ENCODE measurements at places on chromosomes 13 and 19.

- no peak for DNase-seq
These were observed 471.8 kb downstream of the LIG4 start for GRCh38 chr13:107743526-107743925.

DNA sequence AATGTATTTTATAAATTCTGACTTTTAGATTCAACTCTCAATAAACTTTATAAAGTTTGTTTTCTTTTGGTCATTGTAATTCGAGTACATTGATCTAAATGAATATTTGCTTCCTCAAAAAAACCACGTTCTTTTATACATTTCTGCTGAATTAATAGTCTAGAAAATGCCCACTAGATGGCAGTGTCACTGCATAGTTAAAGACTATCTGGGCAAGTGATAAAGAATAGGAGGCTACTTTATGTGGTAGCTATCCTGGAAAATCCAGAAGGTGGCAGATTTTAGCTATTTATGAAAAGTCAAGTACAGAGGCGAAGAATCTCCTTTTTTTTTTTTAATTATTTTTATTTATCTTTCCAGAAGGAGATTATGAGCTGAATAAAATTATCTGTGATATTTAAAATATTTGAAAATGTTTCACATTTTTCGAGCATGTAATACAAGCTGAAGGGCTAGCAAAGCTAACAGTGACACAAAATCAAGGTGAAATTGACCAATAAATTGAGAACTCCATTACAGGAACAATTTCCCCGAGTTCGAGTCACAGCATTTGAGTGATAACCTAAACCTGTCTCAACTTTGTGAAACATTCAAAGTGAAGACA is 221.8 kb downstream of the OLFM4 start:
- DNase-seq, result no peak

- no peak for DNase-seq
These were observed 24.0 kb upstream of the EIF3G start for GRCh38 chr19:10143681-10144080.

GRCh38 chr13:96652506-96652905 is 341.8 kb downstream of the OXGR1 start:
- DNase-seq, result no peak

DNA sequence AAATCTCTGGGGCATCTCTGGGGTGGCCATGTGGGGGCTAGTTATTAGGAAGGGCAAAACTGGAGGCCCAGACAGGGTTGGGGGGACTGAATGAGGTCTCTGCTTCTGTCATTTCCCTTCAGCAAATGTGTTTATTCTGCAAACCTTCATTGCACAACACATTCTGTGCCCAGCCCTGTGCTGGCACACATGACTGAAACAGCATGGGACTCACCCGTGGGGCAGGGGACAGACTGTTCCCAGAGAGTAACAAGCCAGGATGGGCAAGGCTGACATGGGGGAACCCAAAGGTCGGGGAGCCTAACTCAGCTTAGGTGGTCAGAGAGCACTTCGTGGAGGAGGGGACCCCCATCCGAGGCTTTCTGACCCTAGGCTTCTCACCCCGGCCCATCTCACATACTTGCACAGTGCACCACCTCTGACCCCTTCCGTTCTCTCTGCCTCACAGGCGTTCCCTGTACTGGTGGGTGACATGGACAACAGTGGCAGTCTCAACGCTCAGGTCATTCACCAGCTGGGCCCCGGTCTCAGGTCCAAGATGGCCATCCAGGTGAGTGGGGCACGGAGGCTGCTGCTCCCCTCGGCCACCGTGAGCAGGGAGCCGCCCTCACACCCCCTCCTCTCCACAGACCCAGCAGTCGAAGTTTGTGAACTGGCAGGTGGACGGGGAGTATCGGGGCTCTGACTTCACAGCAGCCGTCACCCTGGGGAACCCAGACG is 2.4 kb downstream of the TOMM40 start:
- DNase-seq, result no peak

DNA sequence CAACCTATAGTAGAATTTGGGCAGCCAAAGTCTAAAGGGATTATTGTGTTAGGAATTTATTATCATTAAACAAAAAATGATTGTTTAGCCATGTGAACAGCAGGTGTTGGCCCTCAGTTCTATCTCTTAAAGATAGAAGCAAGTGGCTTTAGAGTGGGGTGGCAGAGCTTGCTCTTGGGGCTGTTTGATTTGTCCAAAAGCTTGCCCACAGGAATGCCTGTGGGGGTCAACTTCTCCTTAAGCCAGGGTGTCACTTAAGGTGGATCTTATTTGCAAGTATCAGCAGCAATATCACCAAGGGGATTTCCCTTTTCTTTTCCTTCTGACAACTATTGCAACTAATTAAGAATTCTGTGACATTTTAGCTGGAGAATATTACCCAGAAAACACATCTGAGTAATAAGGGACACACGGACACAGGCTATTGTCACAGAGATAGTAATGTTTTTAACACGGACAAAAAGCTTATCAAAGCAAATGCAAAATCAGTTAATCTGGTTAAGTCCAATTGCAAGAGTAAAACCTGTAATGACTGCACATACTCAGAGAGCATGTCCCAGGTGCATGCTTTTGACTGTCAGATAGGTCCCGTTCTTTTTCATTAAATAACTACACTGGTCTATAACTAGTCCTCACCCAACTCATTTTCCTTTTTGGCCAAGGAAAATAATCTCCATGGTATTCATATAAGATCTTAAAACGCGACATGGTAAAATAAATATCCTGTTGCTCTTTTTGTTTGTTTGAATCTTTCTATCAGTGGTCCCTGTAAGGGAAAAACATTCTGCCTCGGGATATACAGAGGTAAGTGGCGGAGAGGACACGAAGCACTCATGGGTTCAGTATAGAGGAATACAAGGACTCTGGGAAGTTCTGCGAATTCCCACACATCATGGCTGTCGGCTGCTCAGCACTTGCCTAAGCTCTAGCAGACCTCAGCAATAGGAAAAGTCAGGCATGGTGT is 172.1 kb upstream of the RFC3 start:
- DNase-seq, result no peak

- DNase-seq, result no peak
These were observed 21.1 kb upstream of the CFAP97D2 start for GRCh38 chr13:114157869-114158495.

GRCh38 chr13:24894972-24895300 is 131.0 kb downstream of the RNF17 start:
- DNase-seq, result no peak

- DNase-seq, result no peak
These were observed 960.7 kb upstream of the PCDH9 start for GRCh38 chr13:68190818-68191217.

DNA sequence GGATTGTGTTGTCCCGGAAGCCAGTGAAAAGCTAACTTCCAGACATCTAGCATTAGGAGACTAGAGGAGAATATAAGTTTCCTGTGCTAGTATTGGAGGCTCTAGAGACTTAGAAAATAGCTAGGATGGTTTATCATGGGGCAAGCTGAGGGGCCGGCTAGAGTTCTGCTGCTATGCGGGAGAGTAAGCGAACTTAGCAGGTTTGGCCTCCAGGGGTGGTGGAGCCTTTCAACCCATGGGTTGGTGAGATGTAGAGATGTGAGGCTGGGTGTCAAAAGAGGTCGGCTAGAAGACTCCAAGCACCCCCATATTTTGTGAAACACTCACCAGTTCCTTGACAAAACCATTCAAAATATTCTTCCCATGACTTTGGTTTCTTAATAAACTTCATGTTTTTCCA is 4.4 kb downstream of the SULT2A1 start:
- DNase-seq, result no peak

- no peak for DNase-seq
These were observed 2557.4 kb downstream of the PCDH9 start for GRCh38 chr13:64672751-64673150.

DNA sequence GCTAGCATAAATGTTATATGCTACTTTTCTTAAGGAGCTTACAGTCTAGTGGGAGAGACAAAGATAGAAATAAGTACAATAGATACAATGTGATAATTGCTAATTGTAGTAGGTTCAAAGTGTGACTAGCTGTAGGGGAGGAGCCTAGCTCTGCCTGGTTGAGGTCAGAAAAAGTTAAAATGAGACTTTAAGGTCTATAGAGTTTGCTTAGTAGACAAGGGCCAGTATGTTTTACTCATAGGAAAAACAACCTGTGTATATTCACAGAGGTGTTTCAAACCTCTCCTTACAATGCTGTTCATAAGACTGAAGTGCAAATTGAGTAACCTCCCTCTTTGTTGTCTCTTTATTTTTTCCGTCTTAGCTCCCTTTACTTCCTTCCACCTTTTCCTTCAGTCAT is 56.1 kb downstream of the PDS5B start:
- no peak for DNase-seq

DNA sequence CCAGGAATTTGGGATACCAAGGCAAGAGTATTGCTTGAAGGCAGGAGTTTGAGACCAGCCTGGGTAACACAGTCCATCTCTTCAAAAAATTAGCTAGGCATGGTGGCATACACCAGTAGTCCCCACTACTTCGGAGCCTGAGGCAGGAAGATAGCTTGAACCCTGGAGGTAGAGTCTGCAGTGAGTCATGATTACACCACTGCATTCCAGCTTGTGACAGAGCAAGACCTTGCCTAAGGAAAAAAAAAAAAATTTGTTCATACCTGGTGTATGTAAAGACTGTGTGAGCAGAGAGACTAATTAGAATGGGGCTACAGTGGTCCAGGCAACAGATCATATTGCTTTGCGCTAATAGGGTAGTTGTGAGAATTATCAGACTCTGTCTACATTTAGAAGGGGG is 778.3 kb upstream of the PCDH20 start:
- no peak for DNase-seq

DNA sequence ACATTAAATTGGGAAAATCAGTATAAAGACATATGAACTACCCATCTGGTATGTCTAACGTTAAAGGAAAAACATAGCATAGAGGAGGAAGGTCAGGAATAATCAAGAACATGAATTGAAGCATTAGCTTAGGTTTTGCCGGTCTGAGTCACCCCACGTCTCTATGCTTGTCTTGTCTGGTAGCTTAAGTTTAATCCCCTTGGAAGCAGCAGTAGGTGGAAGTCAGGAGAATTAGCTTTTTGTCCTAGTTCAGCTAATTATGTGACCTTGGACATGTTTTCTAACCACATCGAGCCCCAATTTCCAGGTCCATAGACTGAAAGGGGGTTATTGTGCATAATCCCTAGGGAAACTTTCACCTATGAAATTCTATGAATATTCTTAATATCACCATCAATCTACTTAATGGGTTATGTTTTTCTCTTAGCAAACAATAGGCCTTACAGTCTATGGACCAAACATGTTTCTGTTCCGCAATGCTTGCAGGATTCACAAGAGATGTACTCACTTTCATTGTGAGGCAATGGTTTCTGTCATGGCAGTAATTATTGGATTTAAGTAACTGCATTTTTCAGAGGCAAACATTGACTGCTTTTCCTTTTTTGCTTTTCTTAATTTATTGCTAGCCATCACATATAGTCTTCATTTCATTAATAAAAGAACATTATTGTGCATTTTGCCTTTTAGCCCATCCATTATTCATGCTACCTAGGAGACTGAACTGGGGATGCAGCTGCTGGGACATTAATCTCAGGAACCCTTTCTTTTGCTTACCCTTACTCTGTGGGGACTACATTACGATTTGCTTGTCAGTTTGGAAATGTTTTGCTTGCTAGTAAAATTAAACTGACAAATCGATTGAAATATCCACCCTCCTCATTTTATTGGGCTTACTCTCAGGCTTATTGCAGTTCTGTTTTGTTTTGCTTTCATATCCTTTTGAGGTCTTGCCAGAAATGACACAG is 304.8 kb upstream of the MAB21L1 start:
- DNase-seq, result no peak

DNA sequence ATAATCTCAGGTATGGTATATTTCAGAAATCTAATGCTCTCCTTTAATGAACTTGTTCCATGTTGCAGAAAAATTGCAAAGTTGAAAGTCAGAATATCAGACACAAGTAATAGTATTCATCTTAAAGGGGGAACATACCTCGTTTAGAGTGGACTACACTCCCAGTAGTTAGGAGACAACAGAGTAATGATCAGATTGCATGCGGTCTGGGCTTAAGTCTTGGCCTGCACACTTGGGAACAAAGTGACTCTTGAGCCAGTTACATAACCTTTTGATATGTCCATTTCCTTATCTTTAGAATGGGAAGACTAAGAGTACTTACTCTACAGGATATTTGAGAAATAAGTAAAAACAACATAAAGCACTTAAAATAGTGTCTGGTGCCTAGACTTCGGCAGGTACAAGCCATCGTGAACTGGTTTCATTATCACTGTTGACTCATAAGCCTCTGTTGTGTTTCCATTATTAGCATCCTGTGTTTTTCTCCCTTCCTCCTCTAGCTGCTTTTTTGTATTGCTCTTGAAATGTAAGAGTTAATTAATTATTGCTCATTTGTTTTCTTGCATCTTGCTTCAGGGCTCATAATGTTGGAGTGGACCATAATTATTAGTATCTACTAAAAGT is 53.0 kb downstream of the DPY19L3 start:
- no peak for DNase-seq

DNA sequence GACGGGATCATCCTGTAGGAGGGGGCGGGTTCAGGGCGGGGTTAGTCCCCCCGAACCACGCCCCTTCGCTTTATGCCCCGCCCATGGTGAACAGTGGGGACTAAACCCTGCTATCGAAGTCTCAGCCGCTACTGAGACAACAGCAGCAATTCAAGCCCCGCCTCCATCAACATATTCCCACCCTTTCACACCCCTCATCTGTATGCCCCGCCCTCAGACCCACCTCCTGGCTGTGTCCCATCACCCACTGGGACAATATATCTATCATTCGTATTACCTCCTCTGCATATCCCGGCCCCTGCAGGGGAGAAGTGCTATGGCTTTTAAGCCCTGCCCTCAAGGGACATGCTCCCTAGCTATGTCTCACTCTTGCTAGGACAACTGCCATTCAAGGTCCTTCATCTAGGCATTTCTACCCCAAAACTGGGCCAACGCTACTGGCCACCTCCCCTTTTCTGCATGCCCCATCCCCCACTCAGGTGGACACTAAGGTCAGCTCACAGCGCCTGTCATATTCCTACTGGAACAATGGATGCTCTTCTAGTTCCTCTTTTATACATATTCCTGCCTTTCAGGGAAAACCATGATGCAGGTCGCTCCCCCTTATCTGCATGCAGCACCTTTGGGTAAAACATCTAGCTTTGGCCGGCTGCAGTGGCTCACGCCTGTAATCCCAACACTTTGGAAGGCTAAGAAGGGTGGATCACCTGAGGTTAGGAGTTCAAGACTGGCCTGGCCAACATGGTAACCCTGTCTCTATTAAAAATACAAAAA is 11.9 kb downstream of the LRFN1 start:
- no peak for DNase-seq

DNA sequence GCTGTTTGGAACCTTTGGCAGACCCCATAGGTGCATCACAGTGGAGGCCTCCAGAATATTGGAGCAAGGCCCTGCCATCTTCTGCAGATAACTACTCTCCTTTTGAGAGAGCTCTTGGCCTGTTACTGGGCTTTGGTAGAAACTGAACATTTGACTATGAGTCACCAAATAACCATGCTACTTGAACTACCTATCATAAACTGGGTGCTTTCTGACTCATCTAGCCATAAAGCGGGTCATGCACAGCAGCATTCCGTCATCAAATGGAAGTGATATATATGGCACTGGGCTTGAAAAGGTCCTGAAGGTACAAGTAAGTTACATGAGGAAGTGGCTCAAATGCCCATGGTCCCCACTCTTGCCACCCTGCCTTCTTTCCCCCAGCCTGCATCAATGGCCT is 782.5 kb upstream of the SLITRK6 start:
- DNase-seq, result no peak

GRCh38 chr13:107553838-107554237 is 661.5 kb downstream of the LIG4 start:
- no peak for DNase-seq

GRCh38 chr13:97214921-97215320 is 7.2 kb upstream of the MBNL2 start:
- no peak for DNase-seq

Measured in T follicular helper cell (primary cell).